Omental fat pad (tissue), 4 donors: ENCODE measurements at places on chromosomes 11 and 22. TPM values are rescaled to one million over a fixed set of nuclear protein-coding genes. Genes with fewer than 3 reads are reported as not detected.

The TLCD5 gene
- 2.9 TPM for total RNA-seq

The OR56A1 gene
- total RNA-seq: 0.06 TPM

GRCh38 chr22:17117890-17118289 is 3.3 kb downstream of the TMEM121B start:
- no peak for DNase-seq

DNA sequence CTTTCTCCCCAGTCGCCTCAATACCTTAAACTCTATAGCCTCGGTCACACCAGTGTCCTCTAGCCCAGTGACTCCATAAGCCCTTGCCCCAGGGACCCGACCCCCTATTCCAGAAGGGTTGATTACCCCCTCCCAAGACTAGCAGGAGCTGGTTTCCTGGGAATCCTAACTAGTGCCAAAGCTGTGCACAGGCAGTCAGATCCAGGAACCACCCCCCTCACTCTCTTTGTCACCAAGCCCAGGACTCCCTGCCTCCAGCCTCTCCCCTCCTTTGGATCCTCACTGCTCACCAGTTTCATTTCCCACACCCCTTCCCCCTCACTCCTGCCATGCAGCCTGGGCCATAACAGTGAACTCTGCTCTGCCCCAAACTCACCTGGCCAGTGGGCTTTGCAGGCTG is 9.8 kb downstream of the LTBP3 start:
- no peak for DNase-seq

DNA sequence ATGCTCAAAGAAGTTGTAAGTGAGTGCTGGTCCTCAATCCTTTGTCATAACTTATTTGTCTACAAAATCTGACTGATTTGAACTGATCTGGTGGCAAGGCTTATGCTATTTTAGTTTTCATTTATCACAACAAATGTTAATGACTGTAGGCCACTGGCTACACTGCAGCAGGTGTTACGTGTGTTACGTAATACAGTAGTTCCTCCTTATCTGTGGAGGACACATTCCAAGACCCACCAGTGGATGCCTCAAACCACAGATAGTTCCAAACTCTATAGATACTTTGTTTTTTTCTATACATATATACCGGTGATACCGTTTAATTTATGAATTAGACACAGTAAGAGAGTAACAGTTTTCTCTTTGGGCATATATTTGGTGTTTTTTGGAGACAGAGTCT is 7.0 kb downstream of the MADD start:
- DNase-seq: no peak

- DNase-seq: no peak
These were observed 47.9 kb downstream of the ALX4 start for GRCh38 chr11:44261800-44262591.

DNA sequence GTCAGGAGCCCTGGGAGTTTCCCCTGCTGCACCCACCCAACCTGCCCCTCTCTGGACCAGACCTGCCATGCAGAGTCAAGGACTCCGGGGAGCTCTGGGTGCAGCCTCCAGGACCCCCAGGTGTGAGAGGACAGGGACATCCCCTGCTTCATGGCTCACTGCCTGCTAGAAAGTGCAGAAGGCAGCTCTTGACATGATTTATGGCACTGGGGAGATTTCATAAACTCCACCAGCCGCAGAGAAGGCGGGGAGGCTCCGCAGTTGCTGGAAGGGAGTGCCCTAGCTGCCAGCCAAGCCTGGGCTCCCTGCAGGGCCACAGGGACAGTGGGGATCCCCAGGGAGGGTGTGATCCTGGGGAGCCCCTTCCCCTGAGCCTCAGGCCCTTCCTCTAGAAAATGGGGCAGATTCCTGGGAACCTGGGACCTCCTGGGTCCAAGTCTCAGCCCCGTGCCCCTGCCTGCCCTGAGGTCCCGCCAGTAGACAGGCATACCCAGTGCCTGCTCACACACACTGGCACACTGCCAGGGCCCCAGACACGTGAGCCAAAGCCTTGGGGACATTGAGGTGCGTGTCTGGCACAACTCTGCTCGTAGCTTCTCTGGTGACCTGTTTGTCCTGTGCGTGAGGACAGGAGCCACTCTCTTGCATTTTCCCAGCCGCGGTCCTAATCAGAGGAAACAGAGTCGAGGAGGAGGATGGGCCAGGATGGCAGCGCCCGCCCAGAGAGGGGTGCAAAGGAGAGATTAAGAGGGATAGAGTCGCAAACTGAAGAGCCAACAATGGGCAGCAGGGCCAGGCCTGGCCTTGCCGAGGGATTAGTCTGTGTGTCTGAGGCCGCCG is 13.8 kb downstream of the CABP7 start:
- no peak for DNase-seq

GRCh38 chr22:38467438-38467903 is 425 bp upstream of the KDELR3 start:
- DNase-seq: no peak

- no peak for DNase-seq
These were observed 733.4 kb downstream of the JRKL start for GRCh38 chr11:97123237-97123636.
